Stimulated activated CD4-positive, alpha-beta T cell treated with anti-CD3 and anti-CD28 coated beads, Interleukin-4, amount 100 ng/mL, for 1 hour (primary cell): ENCODE measurements at places on chromosomes 7 and 10.

DNA sequence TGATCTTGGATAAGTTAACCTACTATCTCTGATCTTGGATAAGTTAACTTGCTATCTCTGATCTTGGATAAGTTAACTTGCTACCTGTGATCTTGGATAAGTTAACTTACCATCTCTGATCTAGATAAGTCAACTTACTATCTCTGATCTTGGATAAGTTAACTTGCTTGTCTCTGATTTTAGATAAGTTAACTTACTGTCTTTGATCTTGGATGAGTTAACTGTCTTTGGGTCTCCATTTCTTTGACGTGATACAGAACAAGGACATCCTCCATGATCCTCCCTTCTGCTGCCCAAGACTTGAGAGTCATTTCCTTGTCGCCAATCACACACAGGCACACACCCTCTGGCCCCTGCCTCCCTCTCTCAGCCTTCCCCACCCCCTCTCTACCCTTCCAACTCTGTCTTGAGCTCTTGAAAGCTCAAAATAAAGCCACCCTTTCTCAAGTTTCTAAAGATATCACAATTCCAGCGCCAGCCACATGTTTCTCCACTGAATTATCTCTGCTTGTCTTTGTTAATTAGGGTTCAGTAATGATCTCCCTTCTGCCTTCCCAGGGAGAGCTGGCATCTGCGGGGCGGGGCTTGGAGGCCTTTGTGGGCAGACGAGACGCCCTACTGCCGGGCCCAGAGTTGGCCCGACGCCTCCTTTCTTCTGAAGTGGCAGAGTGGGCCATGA lies 85.1 kb upstream of the GTF2I start:
- DNase-seq: no peak

DNA sequence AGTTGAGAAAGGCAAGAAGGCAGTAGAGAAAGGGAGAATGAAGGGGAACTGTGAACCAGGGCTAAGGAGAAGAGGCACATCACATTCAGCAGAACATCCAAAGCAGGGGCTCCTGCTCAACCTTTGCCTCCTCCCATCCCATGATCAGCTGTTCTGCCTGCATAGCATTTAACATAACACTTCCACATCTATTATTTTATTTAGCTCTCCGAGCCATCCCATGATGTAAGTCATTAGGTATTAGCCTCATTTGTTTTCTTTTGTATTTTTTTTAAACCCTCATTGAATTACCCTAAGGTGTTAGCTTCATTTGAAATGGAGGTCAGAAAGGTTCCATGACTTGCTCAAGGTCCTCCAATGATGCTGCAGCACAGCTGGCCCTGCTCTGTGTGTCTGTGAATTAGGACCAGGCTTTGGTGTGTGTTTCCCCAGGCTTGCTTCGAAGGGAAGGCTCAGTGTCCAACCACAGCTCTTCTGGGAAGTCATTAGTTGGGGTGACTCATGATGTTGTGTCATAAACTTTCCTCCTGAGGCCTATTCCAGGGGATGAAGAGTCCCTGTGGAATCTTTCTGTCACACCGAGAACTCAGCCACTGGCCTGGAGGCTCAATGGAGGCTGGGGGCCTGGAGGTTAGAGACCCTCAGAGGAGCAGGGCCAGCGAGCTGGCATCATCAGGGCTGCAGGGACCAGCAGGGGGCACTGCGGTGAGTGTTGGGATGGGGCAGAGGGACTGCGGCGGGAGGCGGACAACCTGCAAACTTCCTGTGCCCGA lies 16.5 kb downstream of the NPFFR1 start:
- DNase-seq: no peak

DNA sequence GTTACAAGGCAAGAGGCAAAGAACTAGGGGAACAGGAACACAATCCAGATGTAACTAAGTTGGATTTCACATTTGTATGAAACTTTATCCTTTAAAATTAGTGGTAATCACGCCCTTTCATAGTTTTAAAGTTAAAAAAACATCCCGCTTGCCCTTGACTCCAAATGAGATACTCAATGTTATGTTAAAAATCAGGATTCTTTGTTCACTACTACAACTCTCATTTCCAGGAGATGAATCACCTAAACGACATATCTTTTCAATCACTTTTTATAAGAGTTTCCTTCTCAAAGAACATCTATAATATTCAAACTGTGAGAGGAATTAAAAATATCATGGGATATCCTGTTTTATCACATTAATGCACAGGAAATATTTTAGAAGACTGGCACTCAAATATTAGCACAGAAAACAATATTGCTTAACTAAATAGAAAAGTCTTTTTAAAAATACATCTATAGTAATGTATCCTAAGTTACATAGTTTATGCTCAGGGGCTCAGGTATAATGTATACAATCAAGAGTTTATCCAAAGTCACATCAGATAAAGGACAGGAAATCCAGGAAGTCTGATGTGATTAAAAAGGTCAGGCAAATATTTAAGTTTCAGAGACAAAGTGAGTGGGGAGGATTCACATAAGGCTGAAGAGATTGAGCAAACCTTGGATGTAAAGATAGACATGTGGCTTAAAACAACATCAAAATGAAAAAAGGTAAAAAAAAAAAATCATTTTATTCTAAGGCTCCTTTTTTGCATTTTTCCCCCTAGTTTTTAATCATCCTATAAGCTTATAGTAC lies 41.9 kb downstream of the CADPS2 start:
- no peak for DNase-seq

DNA sequence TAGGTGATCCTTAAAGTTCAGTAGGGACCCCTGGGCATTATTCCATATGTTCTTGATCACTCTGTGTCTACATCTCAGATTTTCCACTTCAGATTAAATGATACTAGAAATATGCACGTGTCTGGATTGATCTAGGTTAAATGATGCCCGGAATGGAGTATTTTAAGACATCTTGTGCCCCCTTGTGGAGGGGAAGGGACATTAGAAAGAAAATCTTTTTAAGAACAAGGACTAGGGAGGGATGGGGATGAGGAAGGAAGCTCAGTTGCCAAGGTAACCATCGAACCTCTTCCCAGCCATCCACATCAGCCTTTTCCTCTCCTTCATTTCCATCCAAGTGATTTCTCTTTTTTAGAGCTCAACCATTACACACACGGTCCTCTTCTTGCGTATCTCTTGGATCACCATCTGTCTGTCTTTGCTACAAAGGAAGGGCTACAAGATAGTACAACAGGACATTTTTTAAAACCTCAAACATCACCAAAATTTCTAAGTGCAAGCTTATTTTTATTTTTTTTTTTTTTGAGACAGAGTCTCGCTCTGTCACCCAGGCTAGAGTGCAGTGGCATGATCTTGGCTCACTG lies 40.5 kb downstream of the PRSS2 start:
- no peak for DNase-seq

DNA sequence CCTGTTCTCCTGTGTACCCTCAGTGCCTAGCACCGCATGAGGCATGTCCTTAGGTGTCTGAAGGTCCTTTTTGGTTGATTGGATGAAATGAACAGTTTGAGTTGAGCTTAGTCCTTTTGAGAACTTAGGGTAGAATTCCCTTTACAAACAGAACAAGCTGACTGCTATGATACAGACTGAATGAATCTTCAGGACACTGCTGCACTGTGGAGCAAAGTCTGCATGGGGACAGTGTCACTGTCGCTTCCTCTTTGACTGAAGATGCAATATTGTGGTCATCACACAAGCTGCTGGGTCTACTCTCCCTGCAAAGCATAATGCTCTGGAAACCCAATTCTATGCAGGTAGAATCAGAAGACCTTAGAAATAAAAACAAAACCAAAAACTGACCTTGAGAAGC lies 8.6 kb upstream of the PLAU start:
- no peak for DNase-seq

GRCh38 chr7:137583172-137583571 lies 239.6 kb upstream of the PTN start:
- DNase-seq: no peak

- no peak for DNase-seq
Measured at GRCh38 chr10:120012566-120012965, 120.0 kb downstream of the SEC23IP start.

DNA sequence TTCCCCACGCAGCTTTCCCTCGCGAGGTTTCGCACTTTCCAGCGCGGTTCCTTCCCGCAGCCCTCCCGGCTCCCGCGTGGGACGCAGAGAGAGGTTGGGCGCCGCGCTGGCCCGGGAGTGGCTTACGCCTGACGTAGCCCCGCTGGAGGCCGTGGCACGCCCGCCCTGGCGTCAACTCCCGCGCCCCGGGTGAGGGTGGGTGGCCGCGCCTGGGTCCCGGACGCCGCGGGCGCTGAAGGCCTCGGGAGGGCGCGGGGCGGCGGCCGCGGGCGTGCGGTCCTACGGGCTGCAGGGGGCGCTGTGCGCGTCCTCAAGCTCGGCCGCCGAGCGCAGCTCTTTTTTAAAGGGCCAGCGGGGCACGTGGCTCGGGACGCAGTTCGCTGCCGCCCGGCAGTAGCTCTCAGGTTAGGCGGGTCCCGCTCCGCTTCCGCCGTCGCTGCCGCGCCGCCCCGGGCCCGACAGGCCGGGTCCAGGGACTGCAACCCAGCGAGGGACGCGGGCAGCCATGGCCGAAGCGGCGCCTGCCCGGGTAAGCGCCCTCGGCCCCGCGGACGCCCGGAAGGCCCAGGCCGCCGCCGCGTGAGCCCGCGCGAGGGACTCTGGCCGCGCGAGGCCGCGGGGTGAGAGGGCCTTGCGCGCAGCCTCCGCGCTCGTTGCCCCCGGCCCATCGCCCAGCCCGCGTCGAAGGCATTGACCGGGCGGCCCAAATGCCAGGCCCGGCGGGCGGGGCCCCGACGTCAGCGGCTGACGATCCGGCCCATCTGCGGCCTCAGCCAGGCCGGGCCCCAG lies at the start of gene ZNF783:
Gene ZNF783, plus strand, starts transcription at position 368 of the 789 bp plus-strand sequence. Its CDS starts 138 bp downstream, at position 506.
- DNase-seq: peak; percentile 83

DNA sequence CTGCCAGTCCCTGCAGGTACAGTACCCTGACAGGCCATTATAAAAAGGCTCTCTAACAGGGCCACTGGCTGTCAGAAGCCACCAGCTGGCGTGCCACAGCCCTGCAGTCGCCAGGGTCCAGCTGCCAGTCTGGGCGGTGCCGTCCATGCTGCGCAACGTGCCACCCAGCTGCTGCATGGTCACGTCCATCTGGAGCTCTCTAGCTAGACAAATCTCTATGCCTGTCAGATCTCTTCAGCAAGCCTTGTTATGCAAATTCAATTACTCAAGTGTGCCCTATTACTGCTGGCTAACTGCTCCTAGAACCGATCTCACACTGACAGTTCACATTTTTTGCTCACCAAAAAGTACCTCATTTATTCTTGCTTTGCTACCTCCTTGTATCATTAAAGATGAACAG lies 75.9 kb downstream of the HIBADH start:
- DNase-seq: no peak

DNA sequence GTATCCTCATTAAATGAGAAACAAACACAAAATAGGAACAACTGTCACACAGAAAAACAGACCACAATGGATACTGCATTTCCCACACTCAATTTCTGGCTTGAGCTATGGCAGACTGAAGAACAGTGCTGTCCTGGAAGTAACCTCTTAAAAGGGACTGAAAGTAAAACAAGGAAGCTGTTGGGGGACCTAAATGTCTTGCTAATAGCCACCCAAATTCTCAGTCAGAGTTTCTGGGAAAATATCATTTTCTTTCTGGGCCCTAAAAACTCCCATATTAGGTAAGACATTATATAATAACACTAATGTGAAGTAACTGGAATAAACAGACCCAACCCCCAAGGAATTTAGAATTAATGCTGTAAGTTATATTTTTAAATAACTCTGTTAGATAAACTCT lies 80.9 kb upstream of the TFEC start:
- DNase-seq: no peak

DNA sequence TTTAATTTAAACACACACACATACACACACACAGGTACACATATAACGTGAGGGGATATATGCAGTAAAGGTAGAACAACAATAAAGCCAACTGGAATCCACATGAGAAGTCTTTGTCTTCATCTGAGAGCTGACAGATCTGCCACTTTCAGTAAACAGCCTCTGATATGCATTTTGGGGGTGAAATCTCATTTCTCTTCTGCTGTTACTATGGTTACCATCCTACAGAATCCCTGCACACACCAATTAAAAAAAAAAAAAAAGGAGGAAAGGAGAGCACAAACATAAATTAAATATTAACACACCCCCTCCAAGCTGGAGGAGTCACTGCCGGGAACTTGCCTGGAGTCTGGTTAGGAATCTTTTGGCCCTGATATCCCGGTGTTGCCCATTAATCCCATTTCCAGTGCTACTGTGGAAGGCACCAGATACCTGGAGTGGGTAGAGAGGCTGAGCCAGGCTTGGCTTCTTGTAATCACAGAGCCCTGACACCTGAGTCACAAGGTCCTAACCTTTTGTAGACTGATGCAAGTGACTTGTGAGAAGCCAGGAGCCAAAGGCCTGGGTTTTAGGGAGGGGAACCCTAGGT lies 169.1 kb downstream of the LHFPL3 start:
- no peak for DNase-seq

- DNase-seq: no peak
Measured at GRCh38 chr10:95445837-95446486, 115.2 kb downstream of the SORBS1 start.

- DNase-seq: no peak
Measured at GRCh38 chr10:59279476-59279875, 82.9 kb downstream of the FAM13C start.

DNA sequence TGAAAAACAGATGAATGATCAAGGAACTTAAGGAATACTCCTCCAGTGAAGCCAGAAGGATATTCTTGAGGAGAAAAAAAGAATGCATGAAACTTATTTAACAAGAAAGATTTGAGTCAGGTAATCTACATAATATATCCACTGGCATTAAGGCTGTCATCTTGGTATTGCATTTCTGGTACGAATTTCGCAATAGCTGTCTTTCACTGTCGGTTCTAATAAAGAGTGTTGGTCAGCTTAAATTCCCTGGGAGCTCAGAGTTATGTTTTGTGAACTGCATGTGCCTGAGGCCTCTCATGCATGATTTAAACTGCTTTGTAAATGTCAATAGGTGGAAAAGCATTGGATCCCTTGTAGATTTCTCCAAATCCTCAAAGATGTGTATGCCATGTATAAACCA lies 565.3 kb upstream of the GALNT17 start:
- DNase-seq: no peak

- DNase-seq: no peak
Measured at GRCh38 chr10:131944976-131945695, 36.6 kb downstream of the BNIP3 start.
